AG20443 (cell line): ENCODE measurements at places on chromosomes 11 and 22.
A peak's percentile ranks its signal among the peaks of the same experiment; 100 is the strongest.

GRCh38 chr11:84645988-84646694 is 981.0 kb downstream of the DLG2 start:
- DNase-seq: no peak

- peak; percentile 34 for DNase-seq
These were observed 290.7 kb upstream of the MPPED2 start for GRCh38 chr11:30876663-30877396.

DNA sequence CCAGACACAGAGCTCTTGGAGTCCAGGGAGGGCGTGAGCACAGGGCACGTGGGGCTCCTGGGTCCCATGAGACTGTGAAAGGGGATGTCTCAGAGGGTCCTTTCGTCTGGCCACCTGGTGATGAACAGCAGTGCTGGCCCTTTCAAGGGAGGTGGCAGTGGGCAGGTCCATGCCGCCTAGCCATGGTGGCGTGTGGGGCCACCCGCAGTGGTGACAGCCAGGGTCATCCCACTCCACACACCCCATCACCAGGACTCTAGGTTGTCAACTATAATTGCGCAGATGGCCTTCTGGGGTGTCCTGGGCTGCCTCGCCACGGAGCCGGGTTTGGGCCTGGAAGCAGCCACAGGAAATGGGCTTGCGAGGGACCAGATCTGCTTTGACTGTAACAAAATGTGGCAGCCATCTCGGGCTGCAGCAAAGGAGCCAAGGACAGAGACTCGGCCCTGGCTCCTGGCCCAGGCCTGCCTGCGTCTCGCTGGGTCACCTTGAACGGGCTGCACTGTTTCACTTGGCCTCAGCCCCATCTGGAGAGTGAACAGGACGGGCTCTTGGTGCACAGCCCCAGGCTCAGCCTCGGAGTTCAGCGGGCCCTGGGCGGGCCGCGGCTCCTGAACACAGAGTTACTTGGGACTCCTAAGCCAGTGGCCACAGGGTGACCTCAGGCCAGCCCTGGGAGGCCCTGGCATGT is 1350.5 kb downstream of the BRD1 start:
- peak; percentile 59 for DNase-seq

DNA sequence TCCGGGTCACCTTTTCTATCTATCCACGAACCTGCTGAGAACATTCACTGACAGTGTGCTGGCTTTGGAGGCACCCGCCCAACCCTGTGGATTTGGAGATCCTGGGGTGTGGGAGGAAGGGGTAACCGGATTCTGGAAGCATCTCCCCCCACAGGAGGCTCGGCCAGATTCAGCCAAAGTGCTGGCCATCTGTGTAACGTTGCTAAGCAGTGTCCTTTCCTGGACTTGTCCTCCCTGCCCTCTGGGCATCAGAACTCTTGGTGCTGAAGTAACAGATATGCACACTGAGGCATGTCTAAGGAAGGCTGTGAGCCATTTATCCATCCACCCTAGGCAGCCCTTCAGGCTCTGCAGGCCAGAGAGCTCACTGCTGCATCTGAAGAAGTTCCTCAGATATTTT is 85.7 kb downstream of the SNX19 start:
- no peak for DNase-seq

GRCh38 chr11:35814081-35814695 is 129.7 kb upstream of the LDLRAD3 start:
- DNase-seq: no peak

DNA sequence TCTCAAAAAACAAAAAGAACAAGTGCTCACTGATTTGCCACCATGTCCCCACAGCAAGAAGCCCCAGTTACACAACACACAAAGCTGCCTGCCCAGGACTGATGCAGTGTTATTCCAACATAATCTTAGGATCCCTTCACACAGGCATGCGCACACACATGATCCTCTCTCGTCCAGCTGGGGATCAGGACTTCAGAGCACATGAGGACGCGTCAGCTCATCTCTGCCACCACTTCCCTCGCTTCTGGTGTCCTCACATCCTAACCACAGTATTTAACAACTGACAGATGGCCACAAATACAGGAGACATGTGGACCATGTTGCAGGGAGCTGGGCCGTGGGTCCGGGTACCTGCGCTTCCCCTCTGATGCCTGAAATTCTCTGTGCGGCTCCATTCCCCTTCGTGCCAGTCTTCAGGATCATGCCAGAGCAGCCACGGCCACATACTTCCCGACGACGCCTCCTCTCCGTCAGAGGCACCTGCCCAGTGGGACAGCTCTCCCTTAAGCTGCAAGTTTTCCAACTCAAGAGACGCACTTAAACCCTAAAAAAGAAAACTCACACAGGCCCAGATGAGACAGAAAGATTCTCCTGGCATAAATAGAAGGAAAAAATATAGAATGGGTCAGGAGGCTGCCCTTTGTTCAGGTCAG is 68.3 kb downstream of the PACSIN2 start:
- no peak for DNase-seq

DNA sequence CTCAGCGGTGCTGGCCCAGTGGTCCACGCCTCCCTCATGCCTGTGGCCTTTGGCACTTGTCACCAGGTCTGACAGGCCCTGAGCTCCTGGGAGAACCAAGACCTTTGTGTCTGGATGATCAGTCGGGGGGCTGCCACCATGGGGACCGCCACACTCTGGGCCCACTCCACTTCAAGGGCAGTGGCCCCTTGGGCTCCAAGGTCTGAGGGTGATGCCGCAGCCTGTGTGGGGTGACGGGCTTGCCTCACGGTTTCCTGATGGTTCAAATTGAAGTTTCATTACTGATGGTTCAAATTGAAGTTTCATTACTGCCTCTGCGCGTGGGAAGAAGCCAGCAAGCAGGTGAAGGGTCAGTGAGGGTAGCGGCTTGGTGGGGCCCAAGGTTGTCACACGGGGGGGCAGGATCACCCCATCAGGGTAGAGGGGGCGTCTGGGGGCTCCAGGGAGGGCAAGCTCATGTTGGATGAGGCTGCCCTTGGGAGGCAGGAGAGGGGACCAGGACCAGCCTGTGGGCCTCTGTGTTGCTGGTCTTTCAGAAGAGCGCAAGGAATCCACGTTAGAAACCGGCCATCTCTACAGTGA is 27.5 kb downstream of the TRMU start:
- DNase-seq: no peak

DNA sequence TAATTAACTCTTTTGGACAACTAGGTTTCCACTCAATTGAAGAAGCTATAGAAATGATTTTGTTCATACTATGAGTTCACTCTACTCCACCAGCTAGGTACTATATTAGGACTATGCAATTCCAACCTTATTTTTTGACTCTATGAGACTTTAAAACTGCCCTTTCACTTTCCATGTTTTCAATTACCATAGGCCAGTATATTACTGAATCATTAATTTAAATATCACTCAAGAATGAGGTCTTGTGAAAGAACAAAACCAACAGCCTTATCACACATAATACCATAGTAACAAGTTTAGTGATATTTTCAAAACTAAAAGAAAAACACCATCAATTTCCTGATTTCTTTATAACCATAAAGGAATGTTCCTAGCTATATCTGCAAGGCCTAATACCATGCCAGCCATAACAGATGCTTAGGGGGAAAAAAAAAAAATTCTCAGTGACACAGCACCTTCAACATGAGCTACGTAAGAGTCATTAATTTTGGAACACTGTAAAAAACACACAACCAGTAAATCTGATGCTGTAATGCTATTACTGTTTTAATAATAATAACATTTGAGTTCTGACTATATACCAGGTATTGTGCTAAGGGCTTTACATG is 6.1 kb downstream of the DCUN1D5 start:
- DNase-seq: no peak

GRCh38 chr11:114162719-114163123 is 103.2 kb downstream of the ZBTB16 start:
- peak; percentile 91 for DNase-seq

DNA sequence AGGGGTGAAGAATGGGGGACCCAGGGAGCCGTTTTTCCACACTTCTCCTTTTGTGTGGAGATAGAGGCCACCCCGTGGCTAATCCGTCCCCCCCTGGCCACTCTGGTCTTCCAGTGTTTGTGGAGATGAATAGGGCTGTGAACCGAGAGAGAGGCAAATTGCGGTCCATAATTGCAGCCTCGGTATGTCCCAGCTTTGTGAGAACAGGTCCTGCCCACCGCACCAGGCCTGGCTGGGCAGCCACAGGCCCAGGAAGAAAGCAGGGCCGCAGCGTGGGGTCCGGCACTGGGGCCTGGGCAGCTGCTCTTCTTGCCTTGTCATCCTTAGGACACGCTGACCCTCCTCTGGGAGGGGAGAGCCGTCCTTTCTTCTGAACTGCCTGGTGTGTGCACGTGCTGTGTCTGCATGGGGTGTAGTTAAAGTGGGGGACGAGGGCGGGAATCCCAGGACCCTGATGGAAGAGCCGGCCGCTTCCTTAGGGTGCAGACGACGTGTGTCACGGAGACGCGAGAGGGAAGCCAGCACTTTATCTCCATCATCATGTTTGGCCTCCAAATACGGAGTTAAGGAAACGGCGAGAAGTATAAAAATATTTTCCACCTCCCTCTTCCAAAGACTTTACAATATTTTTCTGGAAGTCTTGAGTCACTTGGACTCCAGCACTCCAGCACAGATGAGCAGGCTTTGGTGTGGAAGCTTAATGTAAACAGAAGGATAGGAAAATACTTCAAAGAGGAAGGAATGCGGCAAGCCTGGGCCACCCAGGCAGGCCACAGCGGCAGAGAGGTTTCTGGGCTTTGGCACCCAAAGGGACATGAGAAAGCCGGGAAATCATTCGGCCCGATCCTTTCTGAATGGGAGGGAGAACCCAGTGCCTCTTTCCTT is 1248.4 kb downstream of the BRD1 start:
- no peak for DNase-seq

DNA sequence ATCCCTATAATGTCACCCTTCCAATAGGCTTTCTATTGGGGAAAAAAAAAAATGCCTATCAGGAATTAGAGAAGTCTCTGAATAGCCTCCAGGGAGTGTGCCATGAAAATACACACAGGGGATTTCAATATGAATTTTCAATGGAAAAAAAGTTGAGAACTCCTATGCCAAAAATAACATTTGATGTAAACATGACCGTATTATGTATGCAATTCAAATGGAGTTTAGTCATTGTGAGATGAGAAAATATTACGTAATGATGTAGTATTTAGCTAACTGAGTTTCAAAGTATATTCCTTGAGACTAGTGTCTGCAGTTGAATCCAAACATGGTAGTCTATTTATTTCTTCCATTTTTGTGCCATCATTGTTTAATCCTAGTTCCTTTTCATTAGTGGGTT is 182.3 kb downstream of the BLID start:
- no peak for DNase-seq

GRCh38 chr11:46073632-46074031 is 47.6 kb downstream of the PHF21A start:
- no peak for DNase-seq

DNA sequence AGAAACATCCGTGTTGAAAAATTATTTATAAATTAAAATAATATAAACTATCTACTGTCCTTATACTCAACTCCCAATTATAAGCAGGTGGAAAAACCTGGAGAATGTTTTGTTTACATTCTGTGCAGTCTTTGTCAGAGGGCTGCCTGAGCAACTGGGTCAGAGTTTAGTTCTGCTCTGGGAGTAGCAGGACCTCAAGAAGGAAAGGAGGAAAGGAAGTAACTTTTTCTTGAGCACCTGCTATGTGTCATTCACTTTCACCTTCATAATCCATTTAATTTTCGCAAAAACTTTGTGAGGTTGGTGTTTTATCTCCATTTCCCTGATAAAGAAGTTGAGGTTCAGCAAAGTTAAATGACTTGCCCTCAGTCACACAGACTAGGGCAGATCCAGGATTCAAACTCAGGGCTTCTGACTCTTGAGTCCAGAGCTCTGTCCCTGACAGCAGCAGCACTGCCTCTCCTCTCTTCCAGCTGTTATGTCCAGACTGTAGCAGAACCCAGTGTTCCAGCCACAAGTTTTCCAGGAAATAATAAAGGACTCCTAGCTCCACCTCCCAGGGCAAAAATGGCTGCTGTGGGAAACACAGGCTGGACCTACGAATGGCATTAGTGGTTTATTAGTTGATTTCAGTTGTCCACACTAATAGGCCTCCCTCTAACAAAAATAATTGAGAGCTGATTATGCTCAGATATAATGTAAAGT is 6.4 kb downstream of the CD3E start:
- no peak for DNase-seq

GRCh38 chr11:129279326-129280026 is 87.4 kb upstream of the ARHGAP32 start:
- peak; percentile 97 for DNase-seq

DNA sequence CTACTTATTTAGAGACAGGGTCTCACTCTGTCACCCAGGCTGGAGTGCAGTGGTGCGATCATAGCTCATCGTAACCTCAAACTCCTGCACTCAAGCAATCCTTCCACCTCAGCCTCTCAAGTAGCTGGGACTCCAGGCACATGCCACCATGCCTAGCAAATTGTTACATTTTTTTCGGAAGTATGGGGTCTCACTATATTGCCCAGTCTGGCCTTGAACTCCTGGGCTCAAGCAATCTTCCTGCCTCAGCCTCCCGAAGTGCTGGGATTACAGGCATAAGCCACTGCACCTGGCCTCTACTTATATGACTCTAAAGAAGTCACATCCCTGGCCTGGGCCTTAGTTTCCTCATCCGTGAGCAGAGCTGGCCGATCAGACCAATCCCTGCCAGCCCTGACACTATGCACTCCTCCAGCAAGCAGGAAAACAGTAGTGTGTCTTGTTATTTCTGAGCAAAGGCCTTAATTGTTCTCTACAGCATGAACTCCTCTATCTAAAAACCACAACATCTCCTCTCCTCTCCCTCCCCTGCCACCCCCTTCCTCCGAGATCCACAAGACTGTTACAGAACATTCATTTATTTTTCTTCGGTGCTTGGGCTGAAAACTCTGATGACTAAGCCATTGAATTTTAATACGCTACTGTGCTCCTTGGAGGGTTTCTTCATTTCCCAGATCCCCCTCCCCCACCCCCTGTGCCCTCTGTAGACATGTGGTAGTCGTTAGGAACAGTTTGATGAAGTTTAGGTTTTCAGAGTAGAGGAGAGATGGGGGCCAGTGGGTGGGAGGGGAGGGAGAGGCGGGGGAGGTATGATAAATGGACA is 91.5 kb downstream of the ABTB2 start:
- peak; percentile 75 for DNase-seq

DNA sequence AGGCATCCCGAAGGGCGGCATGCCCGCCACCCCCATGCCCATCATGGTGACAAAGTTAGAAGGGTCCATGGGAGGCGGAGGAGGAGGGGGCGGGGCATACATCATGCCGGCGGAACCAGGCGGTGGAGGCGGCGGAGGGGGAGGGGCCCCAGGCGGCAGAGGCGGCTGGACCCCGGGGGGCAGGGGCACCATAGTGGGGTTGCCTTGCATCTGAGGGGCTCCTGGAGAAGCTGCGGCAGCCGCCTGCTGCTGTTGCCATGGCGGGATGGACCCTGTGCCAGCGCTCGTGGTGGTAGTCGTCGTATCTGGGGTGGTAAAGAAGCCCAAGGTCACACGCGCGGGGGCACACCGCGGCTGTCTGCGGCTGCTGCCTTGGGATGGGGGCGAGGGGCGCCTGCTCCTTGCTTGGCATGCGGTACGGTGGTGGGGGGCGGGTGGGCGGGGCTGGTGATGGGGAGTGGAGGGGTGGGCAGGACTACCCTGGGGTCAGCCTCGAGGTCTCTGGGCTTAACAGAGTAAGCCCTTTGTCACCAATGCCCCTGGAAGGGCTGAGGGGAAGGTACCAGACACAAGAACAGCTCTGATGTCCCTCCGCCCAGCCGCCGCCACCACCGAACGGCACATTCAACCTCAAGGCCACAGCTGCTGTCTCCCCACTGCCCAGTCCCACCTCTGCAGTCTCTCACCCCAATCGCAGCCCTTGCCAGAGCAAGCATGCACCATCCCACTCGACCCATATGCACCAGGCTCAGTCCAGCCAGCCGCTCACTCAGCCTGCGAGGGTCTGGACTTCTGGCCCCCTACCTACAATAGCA is 6.3 kb upstream of the PYGM start:
- no peak for DNase-seq
